ENCODE measurements at places on chromosomes 12 and 14.

GRCh38 chr12:26122061-26122680 lies 2.7 kb downstream of the BHLHE41 start:
- DNase-seq = peak; percentile 34

DNA sequence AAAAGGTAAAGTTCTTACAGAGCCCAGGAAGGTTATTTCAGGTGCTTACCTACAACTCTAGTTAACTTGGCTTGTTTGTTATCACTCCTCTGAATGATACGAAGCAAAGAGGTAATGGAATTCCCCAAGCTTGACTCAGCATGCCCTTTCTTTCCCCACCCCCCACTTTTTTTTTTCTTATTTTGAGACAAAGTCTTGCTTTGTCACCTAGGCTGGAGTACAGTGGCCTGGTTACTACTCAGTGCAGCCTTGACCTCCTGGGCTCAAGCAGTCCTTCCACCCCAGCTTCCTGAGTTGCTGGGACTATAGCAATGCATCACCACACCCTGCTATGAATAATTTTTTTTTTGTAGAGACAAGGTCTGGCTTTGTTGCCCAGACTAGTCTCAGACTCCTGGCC lies 17.1 kb upstream of the YBX3 start:
- no peak for DNase-seq

- DNase-seq = no peak
Observed at GRCh38 chr14:76257111-76257803, 105.5 kb downstream of the GPATCH2L start.

- no peak for DNase-seq
Observed at GRCh38 chr12:116595186-116595585, 36.0 kb downstream of the MAP1LC3B2 start.

DNA sequence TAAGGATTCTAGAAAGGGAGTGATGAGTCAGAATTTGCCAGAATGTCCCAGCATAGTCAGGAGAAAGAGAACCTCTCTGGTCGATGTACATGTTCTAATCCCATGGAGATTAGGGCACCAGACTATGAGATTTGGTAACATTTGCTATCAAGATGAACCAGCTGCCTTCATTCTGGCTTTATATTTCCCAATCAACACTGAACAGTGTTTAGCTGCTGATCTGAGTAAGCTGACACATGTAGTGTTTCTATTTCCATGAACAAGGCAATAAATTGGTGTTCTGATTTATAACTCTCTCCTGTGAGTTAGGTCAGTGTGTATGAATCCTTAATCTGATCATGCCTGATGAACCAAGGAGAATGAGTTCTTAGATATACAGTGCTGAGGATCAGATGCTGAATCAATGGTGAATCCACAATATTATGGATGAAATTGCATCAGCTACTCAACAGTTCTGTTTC lies 158.0 kb upstream of the AMIGO2 start:
- peak; percentile 7 for DNase-seq

- no peak for DNase-seq
Observed at GRCh38 chr14:94969766-94970165, 187.6 kb downstream of the DICER1 start.

DNA sequence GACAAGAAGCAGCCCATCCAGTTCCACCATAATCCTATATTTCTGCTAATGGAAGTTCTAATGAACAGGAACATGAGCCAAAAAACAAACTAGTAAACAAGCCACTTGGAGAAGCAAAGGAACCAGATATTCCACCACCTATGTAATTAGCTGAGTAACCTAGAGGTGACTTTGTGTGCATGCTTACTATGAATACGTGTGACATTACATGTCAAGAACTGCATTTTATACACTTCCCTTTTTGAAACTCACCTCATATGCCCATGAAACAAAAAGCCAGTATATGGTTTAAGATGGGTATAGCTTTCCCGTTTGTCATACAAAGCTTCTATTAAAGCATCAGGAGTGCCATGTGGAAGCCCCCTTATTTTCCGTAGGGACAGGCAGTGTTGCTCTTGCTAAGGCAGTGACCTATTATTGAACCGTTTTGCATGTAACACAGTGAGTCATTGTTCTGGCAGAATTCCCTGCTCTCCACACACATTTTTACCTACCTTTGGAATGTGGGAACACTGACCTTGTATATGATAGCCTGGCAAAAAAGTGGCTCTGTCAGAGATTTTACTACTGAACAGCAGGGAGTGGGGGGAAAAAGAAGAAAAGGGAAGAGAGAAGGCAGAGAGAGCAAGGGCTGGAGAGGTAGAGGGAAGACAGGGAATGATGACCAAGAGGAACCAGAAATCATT lies 34.8 kb upstream of the FRMD6 start:
- DNase-seq = peak; percentile 94

DNA sequence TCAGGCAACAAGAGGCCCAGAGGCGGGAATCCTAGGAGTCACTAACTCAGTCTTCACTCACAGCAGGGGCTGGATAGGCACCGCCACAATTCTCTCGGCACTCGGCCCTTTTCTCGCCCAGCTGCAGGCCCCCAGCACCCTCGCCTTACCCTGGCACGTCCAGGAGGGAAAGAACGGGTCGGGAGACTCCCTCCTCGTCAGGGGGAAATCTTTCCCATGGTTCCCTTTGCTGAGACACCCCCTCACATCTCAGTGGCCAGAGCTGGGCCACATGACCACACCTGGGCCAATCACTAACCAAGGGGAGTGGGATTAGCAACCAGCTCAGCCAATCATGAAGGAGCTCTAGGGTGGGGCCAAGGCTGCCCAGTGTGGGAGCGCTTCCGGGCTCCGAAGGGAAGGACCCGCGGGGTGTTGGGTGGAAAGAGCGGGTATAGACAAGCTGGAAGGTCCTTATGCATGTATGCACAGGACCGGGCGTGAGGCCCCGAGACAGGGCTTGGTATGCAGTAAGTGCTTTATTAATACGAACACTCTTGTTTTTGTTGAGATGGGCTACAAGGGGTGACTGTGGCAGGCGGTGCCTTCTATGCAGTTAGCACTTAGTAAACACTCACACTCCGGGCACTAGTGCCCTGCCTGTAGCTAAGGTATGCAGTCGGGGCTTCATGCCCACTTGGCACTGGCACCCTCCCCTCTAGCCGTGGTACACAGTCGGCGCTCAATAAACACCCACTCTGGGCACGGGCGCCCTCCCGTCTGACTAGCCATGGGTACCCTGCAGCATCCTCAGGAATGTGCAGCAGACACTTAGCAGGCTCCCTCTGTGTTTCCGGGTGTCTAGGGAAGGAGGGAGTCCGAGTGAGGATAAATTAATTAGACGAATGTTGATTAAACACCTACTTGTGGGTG lies 40.3 kb downstream of the ADGRD1 start:
- DNase-seq = no peak

- DNase-seq = peak; percentile 42
Observed at GRCh38 chr14:94028450-94028826, 2.3 kb downstream of the OTUB2 start.

- DNase-seq = peak; percentile 54
Observed at GRCh38 chr14:67704484-67705089, 2.9 kb downstream of the RDH12 start.

GRCh38 chr14:51652168-51653078 lies 713 bp downstream of the FRMD6 start:
- DNase-seq = no peak

DNA sequence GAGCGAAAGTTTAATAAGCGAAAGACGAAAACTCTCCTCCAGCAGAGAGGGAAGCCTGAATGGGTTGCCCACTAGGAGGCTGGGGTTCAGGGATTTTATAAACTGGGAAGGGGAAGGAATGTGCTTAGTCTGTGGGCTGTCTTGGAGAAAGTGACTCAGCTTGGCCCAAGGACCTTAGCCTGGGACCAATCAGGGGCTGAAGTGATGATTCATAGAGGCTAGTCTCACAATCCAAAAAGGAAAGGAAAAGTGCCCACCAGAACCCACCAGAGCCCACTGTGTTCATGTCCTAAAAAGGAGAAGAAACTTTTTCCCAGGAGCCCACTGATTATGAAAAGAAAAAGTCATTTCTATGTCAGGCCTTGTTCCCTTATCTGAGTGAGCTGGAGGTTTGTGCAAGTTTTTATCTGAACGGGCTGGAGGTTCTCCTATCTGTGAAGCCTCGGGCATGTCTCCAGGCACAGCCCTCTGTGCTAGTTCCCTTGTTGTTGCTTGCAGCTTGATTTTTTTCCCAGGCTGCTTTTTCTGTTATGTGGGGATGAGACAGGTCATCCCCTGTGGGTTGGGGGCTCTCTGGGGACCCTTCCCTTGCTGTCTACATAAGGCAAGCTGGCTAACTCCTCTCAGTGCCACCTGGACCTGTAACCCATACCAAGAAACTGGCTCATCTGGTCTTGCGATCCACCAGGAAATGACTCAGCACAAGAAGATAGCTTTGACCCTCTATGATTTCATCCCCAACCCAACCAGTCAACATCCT lies 8.3 kb upstream of the GOLGA5 start:
- peak; percentile 91 for DNase-seq

DNA sequence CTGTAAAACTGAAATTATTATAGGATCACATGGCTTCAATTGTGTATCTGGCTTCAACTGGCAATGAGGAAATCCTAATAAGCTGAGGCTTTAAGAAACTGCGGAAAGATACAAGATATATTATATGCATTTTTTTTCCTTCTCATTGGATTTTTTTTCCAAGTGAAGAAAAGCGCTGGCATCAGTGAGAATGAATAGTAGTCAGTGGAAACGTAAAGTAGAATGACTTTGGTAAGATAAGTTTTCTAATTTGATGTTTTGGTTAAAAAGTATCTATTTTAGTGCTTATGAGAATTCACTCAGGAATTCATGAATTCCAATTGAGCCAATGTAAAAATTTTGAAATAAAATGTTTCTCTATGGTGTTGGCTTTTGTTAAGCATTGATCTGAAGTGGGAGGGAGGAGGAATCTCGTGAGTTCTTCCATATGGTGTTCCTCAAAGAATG lies 173.5 kb upstream of the FRMD6 start:
- peak; percentile 59 for DNase-seq

- no peak for DNase-seq
Observed at GRCh38 chr14:56194042-56194441, 75.8 kb downstream of the PELI2 start.

DNA sequence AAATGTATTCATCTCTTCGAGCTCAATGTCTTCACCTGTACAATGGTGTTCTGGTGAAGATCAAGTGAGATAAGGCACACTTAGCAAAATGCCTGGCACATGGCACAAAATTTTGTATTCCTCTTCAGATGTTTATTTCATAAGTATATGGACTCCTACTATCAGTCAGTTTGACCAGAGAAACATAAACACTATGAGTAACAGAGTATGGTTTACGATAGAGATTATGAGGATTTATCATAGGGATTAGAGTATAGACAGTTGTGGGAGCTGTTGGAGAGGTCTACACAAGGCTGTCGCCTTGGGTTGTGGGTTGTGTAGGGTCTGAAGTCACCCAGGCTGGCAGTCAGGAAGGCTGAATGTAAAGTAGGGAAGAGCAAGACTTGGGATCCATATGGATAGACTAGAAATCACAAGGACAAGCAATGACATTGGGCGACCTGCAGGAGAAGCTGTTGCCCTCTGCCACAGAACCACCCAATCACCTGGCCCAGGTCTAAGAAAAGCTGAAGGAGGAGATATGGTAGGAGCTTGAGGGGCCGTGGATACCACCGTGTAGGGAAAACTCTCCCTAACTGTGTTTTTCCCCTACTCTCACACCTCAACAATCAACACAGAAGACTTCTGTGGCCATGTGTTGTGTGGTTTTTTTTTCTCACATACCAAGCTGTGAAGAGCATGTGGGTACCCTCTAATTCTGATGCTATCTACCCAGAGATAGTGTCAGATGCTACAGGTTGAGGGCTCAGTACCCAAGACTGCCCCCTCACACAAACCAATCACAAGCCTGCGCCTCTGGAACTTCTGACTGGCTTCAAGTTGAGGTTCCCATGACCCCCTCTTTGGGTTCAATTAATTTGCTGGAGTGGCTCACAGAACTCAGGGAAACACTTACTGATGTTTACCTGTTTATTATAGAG lies 27.2 kb upstream of the RESF1 start:
- no peak for DNase-seq

DNA sequence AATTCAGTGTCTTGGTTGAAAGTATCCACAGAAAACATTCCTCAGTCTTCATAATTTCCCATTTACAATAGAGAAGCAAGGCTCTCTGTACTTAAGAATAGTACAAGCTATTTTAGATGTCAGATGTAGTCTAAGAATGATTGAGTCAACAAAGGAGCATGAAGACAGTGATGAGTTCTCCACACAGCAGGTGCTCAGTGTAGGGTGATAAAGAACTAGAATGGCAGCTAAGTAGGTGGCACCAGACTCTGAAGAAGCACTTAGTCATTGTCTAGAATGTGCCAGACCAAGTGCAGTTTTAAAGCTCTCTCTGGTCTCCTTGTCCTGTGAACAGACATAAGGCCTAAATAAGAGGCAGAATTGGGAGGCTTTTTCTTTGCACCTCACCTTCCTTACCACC lies 504.6 kb downstream of the NRXN3 start:
- DNase-seq = no peak

GRCh38 chr12:63968673-63969072 lies 124.2 kb downstream of the SRGAP1 start:
- DNase-seq = no peak

DNA sequence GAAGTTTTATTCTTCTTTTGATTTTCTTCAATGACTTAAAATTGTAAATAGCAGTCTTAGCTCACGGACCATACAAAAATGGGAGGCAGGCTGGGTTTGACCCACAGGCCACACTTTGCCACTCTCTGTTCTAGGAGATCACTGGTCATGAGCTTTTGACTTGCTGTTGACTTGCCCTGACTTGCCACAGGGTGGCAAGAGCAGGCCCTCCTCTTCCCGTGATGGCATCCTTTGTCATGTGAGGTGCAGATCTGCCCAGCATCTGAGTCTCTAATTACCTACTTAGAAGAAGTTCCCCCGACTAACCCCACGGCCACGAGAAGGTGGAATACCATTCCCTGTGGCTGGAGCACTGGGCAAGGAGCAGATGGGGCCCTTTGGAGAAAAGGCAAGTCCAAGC lies 81.0 kb upstream of the SCAF11 start:
- no peak for DNase-seq

DNA sequence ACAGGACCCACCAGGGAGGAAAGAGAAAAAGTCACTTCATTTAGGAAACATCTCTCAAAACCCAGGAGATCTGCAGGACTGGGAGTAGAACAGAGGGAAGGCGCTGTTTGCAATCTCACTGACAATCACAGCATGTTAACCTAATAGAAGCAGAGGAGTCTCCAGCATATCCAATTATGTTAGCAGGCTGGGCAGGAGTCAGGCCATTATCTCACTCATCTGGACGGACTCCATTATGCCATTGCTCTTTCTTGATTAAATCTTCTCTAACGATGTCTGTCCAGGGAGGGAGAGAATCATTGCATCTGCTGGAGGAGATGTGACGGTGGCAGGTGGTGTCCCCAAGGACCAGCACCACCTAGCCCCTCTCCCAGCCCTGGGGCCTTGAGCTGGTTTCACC lies 203.8 kb upstream of the SFSWAP start:
- DNase-seq = no peak

- DNase-seq = no peak
Observed at GRCh38 chr12:129815846-129816245, 88.0 kb downstream of the TMEM132D start.

- no peak for DNase-seq
Observed at GRCh38 chr12:47742253-47742825, 16.3 kb downstream of the RAPGEF3 start.
